ENCODE measurements at places on chromosomes 16 and 17.

GRCh38 chr16:29141586-29142324, 156.9 kb downstream of the LAT start:
- no peak for DNase-seq

DNA sequence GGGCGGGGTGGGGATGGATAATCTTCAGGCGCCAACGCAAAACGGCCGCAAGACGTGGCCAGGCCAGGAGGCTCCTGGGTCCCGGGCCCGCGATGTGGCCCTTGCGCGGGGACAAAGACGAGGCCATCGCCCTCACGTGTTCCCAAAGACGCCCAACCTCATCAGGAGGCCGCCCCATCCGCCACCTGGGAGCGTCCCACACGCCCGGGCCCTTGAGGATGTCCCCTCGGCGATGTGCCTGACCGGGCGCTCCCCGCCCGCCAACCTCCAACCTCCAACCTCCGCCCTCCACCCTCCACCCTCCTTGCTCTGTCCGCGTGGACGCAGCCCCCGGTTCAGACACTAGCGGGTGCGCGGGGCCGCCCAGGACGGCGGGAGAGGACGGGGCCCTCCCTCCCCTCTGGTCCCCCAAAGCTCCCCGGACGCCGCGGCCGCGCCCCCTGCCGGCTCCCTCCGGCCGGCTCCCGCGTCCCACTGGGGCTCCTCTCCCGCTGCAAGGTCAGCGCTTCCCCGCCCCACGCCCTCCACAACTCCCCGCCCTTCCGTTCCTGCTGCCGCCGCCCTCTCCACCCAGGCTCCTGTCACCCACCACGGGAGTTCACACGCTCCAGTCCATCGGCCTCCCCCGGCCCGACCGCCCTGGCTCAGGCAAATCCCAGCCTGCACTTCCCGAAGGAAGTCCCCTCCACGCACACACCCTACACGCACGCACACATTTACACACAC, 250.8 kb upstream of the RPL38 start:
- DNase-seq, result no peak

- no peak for DNase-seq
Measured at GRCh38 chr17:60087882-60088669, 9.4 kb upstream of the HEATR6 start.

GRCh38 chr16:47590472-47590871, 129.3 kb downstream of the PHKB start:
- DNase-seq, result no peak

DNA sequence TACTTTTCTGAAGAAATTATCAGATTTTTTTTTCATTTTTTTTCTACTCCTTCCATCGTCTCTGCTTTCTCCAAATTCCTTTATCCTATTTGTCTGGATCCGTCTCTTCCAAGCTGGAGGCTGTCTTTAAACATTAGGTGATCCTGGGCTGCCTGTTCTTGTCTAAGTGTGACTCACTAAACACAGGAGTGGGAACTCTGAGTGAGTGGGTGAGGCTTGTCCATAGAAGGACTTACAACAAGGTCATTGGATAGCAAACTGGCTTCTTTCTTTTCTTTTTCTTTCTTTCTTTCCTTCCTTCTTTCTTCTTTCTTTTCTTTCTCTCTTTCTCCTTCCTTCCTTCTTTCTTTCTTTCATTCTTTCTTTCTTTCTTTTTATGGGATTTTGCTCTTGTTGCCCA, 18.2 kb downstream of the ALOX15 start:
- DNase-seq, result no peak

- DNase-seq, result no peak
Measured at GRCh38 chr16:75217389-75217851, 1.4 kb upstream of the CTRB1 start.

- DNase-seq, result no peak
Measured at GRCh38 chr16:2270588-2271470, 2.9 kb upstream of the RNPS1 start.

- DNase-seq, result no peak
Measured at GRCh38 chr16:85203462-85203813, 91.2 kb upstream of the CIBAR2 start.

GRCh38 chr17:44191369-44191768, 4.6 kb downstream of the TMUB2 start:
- no peak for DNase-seq

- peak; percentile 50 for DNase-seq
Measured at GRCh38 chr17:59617156-59617732, 2.5 kb upstream of the CLTC start.

GRCh38 chr17:50949128-50949988, 83.2 kb upstream of the TOB1 start:
- DNase-seq, result no peak

- DNase-seq, result no peak
Measured at GRCh38 chr17:80667462-80668277, 123.0 kb downstream of the RPTOR start.

DNA sequence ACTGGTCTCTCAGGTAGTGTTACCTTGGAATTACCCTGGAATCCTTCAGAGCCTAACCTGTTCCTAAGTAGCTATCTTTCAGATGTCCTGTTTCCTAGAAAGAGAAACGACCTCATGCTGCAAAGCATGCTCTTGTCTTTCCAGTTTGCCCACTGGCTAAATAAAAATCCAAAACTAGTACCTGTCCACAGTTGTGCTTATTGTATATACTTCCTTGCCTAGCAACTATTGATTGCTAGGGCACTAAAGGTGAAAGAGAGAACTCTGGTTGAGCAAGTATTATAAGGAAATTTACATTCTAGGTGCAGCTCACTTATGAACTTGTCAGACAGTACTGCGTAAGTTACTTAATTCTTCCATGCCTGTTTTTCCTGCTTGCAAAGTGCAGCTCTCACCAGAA, 38.5 kb downstream of the LIG3 start:
- no peak for DNase-seq

DNA sequence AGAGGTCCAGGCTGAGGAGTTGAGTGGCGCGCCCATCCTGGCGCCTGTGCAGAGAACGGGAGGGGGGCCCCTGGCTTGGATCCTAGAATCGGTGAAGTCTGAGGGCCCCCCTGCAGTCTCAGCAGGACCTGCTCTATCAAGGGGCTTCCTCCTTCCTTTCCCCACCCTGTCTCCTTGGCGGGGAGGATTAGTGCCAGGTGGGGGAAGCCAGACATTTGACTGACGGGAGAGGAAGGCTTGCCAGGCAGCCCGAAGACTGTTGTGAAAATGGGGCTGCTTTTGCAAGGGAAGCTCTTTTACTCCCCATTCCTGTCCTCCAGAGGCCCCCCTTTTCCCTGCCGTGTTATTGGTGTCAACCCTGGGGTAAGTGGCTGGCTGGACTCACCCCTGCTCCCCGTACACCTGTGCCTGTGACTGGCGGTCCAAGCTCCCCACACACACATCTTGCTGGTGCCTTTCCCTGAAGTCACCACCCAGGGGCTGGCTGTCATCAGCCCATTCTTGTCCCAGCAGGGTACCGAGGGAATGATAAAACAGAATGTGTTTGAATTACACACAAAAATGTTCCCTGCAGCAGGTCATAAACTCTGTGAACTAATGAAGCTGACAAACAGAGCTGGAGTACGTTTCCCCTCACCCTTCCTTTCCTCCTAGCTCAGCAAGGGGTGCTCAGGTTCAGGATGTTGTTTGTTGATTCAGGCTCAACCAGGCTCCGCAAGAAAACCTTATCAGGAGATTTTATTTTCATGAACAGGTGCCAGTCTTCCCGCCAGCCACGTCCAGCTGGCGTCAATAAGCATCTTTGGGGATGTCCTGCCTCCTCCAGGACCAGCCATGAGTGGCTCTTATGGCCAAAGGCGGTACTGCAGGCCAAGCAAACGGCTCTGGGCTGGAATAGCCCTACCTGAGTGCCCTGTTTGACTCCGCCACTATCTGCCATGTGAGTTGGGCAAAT, 4.4 kb upstream of the ARMC7 start:
- DNase-seq, result no peak

GRCh38 chr17:31657876-31658275, 201.2 kb downstream of the COPRS start:
- no peak for DNase-seq

DNA sequence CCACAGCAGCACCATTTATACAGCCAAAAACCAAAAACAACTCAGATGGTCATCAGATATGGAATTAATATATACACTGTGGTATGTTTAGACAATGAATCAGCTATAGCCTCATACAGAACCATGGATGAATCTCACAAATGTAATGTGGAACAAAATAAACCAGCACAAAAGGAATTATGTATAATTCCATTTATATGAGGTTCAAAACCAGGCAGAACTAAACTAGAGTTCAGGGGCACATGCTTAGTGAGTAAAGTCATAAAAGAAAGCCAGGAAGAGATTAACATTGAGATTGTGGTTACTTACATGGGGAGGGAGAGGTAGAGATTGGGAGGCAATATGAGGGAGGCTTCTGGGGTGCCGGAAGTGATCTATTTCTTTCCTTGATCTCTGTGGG, 231.1 kb downstream of the COPRS start:
- no peak for DNase-seq

- DNase-seq, result no peak
Measured at GRCh38 chr16:1169285-1170075, 16.6 kb downstream of the CACNA1H start.

DNA sequence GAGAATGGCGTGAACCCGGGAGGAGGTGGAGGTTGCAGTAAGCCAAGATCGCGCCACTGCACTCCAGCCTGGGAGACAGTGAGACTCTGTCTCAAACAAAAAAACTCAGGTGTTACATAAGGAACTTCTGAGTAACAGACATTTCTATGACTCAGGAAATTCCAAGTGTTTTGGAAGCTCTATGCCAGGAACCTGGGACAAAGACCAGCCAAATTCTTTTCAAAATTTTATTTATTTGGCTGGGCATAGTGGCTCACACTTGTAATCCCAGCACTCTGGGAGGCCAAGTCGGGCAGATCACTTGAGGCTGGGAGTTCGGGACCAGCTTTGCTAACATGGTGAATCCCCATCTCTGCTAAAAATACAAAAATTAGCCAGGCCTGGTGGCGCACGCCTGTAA, 5.2 kb upstream of the SH2B1 start:
- no peak for DNase-seq

- no peak for DNase-seq
Measured at GRCh38 chr17:69857412-69857835, 217.6 kb upstream of the KCNJ16 start.

DNA sequence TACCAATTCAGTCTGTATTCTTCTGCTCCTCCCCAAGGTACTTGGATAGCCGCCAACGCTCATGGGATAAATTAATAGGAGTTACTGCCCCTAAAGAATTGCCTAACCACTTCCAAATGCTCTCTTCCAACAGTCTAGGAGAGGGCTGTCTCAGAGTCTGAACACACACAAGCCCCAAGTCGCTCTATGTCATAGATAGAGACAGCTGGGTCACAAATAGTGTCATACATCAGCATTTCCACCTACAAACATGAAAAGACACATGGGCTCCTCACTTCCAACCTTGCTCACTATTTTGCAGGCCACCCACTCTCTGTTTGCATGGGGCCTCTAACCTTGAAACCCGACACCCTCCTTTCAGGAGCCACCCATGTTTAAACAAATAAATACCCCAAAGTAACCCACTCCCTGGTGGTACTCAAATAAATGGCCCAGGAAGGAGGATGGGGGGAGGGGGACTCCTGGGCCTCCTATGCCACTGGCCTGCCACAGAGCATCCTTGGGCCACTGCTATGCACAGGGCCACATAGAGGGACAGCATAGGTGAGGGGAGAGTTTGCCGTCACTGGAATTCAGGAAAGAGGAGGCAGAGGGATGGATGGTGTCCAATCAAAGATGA, 265.9 kb downstream of the SOX9 start:
- no peak for DNase-seq

- DNase-seq, result no peak
Measured at GRCh38 chr16:18792836-18793433, 2.8 kb upstream of the RPS15A start.

DNA sequence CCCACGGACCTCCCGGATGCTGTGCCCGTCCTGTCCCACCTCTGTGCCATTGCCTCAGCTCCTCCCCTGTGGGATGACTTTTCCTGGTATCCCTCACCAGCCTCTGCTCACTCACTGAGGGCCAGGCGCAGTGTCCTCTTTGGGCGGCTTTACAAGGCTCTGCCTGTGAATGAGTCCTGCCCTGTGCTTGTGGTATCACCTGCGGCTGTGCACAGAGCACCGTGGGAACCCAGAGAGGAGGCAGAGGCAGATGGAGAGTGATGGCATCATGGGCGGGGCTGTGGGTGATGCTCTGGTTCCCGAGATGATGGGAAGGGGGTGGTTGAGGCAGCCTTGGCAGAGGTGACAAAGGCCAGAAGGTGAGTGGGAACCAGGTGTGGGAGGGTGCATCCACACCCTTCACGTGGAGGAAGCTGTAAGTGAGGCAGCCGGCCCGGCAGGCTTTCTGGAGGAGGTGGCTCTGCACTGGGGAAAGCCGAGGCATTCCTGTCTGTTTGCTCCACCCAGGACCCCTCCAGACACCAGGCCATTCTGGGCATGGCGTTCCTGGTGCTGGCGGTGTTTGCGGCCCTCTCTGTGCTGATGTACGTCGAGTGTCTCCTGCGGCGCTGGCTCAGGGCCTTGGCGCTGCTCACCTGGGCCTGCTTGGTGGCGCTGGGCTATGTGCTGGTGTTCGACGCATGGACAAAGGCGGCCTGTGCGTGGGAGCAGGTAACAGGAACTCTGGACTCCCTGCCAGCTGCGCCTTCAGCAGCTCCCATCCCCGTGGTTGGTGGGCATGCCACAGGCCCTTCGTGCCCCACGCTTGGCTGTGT, 23.8 kb downstream of the ADCY7 start:
- DNase-seq, result no peak

GRCh38 chr16:58271589-58271988, 23.2 kb downstream of the PRSS54 start:
- DNase-seq, result no peak

GRCh38 chr17:6787081-6787693, 11.2 kb downstream of the FBXO39 start:
- DNase-seq, result no peak

- no peak for DNase-seq
Measured at GRCh38 chr16:84715854-84716253, 16.1 kb downstream of the USP10 start.

DNA sequence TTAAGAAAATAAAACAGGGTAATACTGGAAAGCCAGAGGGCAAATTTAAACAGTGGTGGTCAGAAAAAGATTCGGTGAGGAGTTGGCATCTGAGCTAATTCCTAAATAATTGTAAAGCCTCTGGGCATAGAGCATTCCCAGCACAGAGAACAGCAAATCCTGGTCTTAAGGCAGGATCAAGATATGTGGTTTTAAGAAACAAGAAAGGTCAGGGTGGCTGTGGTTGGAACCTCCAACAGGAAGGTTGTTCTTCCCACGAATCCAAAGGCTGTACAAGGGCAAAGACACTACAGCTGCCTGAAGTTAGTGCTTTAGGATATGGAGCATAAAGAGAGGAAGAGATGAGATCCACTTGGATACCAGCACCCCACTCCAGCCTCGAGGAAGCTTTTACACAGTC, 114.6 kb downstream of the ZNF18 start:
- DNase-seq, result no peak

DNA sequence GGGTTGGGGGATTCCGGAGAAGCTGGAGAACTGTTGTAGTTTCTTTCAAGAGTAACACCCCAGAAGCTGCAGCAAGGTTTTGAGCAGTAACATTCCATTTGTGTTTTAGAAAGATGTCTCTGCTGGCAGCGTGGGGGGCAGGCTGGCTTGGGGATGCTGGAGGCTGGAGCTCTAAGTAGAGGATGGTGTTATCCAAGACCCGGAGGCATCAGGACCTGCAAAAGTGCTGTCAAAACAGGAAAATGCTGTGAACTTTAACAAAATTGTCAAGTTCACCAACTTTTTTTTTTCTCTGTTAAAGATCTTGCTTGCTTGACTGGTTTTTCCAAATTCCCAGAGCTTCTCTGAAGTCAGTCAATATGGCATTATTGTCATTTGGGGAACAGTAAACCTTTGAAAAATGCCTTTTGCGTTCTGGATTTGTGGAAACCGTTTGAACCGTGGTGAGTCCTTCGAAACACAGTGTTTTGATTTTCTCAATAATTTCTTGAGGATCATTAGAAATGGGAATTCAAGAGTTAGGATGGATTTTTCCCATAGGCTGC, 189.6 kb upstream of the NLRP1 start:
- DNase-seq, result no peak
